GM23338 (cell line): ENCODE measurements at places on chromosomes 12 and 14.

- DNase-seq, result no peak
These were observed 132.5 kb downstream of the DAAM1 start for GRCh38 chr14:59320763-59321625.

GRCh38 chr12:86744547-86745212, 488.5 kb upstream of the MGAT4C start:
- DNase-seq, result no peak

GRCh38 chr14:44316647-44317440, 190.2 kb downstream of the FSCB start:
- DNase-seq, result no peak

DNA sequence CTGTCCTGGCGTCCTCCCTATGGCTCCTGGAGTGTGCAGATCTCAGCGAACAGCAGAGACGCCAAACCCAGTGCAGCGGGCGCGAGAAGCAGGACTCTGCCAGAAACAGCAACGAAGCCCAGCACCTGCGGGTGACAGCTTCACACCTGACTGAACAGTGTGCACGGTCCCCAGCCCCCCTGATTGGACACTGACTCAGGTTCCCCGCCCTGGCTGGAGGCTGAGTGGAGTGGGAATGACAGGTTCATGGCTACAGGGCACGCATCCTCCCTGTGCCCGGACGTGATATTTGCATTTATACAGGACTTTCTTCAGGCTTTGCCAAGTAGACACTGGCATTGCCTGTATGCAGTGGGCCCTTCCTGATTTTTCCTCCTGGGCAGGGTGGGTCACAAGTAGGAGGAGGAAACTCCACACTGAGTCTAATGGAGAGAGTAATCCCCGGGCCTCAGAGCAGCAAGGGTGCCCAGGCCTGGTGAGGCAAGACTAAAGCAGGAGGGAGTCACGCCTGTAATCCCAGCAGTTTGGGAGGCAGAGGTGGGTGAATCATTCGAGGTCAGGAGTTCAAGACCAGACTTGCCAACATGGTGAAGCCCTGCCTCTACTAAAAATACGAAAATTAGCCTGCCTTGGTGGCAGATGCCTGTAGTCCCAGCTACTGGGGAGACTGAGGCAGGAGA, 71.6 kb downstream of the ASCL4 start:
- no peak for DNase-seq

- DNase-seq, result no peak
These were observed 49.4 kb downstream of the DPF3 start for GRCh38 chr14:72844524-72844923.

DNA sequence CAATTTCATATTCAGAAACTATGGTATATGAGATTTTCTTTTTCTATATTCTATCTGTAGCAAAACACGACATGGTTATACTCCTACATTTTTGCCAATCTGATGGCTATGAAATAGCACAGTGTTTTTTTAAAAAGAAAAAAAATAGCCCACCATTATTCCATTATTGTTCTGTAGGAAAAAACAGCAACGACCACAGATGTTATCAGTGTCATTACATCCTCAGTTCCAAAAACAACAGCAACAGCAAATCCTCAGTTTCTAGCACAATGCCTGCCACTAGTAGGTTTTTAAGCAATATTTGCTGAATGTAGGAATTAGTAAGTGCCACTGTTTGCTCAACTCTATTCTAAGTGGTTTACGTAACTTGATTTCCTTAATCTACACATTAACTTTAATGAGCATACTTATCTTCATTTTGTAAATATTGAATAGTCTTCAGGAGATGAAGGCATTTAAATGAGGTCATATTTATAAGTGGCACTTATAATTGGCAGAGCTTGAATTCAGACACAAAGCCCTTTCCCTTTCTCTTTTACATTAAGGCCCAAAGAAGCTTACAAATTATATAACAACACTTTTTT, 8.3 kb downstream of the RNASE6 start:
- no peak for DNase-seq

DNA sequence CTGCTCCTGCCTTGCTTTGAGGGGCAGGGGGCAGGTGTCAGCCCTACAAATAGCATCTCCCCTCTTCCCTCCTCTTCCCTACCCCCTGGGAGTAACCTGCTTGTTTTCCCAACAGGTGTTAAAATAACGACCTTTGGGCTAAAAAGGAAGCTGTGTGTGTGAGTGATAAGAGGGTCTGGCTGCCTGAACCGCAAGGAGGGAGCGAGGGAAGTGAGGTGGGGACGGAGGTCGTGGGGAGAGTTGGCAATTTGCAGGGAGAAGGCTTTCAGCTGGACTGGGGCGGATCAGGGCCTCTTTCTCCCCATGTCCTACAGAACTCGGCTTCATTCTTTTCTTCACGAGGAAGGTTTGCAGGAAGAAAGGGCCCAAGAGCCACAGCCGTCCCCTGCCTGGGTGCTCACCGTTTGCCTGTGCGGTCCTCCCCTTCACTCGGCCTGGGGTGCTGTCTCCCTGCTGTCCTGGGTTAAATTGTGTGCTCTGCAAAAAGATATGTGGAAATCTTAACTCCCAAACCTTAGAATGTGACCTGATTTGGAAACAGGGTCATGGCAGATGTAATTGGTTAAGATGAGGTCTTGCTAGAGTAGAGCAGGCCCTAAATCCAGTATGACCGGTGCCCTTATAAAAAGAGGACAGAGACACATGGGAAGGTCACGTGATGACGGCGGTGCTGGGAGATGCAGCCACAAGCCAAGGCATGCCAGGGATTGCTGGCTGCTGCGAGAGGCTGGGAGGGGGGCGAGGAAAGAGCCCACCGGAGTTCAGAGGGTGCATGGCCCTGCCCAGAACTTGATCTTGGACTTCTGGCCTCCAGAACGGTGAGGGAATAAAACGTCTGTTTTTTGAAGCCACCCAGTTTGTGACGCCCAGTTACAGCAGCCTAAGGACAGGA, 38.7 kb upstream of the NCOR2 start:
- no peak for DNase-seq

GRCh38 chr12:128111951-128112350, 155.0 kb upstream of the TMEM132C start:
- no peak for DNase-seq

DNA sequence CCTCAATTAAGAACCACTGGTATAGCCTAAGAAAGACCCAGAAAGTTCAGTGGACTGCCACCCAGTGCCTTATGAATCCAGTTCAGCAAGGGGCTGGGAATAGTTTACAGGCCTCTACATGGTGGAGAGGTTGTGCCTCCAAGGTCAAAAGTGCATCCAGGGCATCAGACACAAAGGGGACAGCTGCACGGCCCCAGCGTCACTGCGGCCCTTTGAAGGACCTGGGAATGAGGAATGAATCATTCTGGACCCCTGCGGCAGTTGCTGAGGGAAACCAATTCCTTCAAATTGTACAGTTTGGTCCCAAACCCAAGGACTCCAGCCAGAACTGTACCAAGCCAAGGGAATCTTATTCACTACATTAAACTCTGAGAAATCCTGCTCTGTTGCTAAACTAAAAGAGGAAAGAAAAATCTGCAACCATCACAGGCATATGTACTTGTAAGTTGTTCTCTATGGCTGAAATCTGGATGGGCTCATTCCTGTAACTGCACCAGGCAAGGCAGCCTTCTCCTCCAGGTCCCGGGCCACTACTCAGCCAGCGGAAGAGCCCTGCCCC, 10.9 kb upstream of the NGB start:
- no peak for DNase-seq

GRCh38 chr12:2008677-2009076, 4.4 kb upstream of the DCP1B start:
- DNase-seq, result no peak

DNA sequence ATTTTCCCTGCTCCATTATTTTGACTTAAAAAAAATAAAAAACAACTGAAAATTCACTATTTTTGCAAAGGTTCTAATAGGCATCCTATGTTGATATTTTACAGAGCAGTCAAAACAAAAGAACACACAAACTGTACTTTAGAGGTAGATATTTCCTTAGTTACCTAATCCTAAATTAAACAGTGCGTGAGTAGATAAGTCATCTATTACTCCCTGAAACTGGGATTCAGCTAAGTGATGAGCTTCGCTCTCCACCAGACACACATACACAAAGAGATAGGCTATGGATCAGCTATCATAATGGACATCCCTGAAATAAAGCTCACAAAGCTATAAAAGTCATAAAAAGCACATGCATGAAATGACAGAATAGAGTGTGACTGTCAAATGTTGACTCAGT, 398.7 kb downstream of the SOX5 start:
- DNase-seq, result no peak
